ENCODE measurements at places on chromosomes 2 and 18.

- no peak for DNase-seq
Observed at GRCh38 chr2:40803900-40804299, 352.0 kb upstream of the SLC8A1 start.

GRCh38 chr2:168434146-168434545, 21.9 kb upstream of the CERS6 start:
- no peak for DNase-seq

DNA sequence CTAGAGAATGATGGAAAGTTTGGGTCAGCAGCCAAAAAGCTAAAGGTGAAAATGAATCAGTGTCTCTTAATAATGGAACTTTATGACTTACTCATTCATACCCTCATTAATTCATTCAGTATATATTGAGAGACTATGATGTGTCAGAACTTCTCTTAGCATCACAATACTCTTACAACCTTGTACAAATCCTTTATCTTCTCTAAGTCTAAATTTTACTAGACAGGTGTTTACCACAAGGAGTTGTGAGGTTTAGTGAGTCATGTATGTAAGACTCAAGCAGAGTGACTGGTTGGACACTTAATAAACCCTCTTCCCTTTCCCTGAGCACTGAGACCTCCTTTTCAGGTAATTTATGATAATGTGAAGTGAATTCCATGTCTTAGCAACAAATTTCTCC, 129.6 kb downstream of the PPP1R1C start:
- DNase-seq, result no peak

GRCh38 chr2:72538486-72538885, 287.3 kb downstream of the EXOC6B start:
- DNase-seq, result no peak

- DNase-seq, result no peak
Observed at GRCh38 chr2:51997571-51997970, 965.6 kb upstream of the NRXN1 start.

GRCh38 chr2:74735009-74735408, 81.0 kb downstream of the SEMA4F start:
- DNase-seq, result no peak

GRCh38 chr2:71711133-71711855, 257.9 kb downstream of the DYSF start:
- no peak for DNase-seq

- no peak for DNase-seq
Observed at GRCh38 chr2:85195956-85196355, 62.8 kb downstream of the TCF7L1 start.

DNA sequence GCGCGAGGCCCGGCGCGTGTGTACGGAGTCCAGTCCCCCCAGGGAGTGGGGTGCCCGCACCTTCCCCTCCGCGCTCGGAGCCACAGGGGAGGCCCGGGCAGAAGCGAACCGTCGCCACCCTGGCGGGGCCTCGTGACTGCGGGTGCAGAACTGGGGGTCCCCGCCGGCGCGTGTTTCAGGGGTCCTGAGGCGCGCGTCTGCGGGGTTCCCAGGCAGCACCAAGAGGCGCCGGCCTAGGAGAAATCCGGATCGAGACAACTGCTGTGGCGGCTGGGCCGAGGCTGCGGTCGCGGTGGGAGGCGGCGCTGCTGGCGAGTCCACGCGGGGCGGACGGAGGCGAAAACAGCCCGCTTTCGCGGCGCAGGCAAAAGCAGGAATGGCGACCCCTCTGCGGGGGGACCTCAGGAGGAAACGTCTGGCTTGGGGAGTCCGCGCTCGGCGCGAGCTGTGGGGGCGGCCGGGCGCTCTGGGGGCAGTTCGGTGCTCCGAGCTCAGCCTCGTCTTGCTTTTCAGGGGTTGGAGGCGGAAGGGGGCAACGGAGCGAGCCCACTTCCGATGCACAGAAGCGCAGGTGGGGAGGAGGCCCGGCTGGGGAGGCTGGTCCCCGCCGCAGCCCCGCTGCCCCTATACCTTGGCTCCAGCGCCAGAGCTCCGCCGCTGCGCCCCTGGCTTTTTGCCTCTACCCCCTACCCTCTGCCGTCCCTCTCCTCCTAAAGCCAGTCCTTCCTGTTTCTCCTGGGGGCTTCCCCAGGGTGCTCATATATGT, 81.5 kb upstream of the LDLRAD4 start:
- peak; percentile 19 for DNase-seq

DNA sequence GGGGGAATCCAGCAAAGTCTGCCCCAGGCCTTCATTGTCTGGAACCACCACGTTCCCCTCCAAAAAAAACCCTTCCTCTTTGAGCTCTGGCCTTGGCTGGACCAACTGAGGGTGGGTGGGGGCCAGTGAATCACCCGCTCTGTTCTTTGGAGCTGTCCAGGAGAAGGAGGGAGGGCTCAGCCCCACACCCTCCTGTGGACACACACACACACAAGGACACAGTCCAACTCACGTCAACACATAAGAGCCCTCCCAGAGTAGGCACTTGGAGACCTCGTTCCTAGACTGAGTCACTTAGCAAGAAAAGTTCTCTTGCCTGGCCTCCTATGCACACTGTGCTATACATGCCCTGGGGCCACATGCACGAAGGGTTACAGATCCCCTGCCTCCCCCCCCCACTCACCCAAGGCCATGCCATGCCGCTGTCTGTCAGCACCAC, 1.2 kb upstream of the TNS1 start:
- no peak for DNase-seq

DNA sequence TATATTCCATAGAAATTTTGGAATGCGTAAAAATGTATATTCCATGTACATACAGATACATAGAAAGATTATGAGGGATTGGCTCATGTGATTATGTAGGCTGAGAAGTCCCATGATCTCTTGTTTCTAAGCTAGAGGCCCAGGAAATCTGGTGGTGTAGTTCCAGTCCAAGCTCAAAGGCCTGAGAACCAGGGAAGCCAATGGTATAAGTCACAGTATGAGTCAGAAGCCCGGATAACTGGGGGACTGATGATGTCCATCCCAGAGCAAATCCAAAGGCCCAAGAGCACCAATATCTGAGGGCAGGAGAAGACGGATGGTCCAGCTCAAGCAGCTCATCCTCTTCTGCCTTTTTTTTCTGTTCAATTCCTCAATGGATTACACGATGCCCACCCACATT, 385.0 kb upstream of the KLHL29 start:
- no peak for DNase-seq

- no peak for DNase-seq
Observed at GRCh38 chr2:155442755-155443372, 744.4 kb downstream of the KCNJ3 start.

- no peak for DNase-seq
Observed at GRCh38 chr2:113218283-113219091, 44.7 kb downstream of the PSD4 start.

GRCh38 chr2:216056739-216057138, 24.9 kb downstream of the PECR start:
- DNase-seq, result no peak

GRCh38 chr2:96540136-96540535, 3.6 kb downstream of the ARID5A start:
- DNase-seq, result no peak

DNA sequence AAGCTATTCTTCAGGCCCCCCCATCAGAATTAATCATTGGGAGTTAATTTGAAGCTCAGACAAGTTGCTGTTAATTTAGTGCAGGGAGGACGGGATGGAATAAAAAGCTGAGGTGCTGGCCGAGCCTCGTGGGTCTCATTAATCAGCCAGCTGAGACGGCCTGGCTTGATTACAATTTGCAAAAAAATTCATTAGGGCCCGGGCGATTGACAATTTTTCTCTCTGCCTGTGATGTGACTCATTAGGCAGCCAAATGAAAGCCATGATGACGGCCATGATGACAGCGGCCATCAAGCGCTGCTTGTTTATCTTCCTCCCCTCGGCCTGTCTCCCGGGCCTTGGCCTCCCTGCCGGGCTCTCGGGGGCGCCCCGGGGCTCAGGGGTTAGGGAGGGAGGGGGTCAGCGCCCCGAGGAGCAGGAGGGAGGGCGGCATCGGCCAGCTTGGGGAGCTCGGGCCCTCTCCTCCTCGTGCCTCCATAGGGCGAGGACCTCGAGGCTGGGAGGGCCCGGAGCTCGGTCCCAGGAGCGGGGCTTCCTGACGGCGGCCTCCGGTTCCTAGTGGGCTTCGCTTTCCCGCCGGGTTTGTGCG, 5.2 kb downstream of the GBX2 start:
- no peak for DNase-seq

- DNase-seq, result no peak
Observed at GRCh38 chr2:179654806-179655205, 206.6 kb downstream of the ZNF385B start.

DNA sequence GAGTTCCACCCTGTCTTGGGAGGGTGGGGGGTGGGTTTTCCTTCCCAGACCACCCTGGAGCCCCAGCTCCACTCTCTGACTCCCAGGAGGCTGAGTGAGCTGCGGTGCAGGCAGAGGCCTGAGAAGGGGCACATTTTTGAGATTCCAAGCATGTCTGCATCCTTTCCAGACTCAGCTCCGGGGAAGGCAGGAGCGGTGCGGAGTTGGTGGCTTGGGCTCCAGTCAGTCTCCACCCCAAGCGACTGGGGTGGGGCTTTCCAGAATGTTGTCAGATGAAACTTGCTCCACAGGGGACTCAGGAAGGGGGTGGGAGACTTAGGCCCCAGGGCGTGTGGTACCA, 44.2 kb upstream of the HS6ST1 start:
- no peak for DNase-seq

GRCh38 chr2:48045613-48046012, 139.3 kb upstream of the FBXO11 start:
- DNase-seq, result no peak

GRCh38 chr2:137115081-137115794, 349.9 kb downstream of the THSD7B start:
- no peak for DNase-seq

GRCh38 chr2:56014046-56014730, 90.6 kb upstream of the EFEMP1 start:
- DNase-seq, result no peak

All from stimulated activated CD4-positive, alpha-beta T cell treated with anti-CD3 and anti-CD28 coated beads, Interleukin-1b, Interleukin-23, amount 100 ng/mL, for 4 hours (primary cell).